AG04449 (cell line): ENCODE measurements at places on chromosomes 2 and 18.

DNA sequence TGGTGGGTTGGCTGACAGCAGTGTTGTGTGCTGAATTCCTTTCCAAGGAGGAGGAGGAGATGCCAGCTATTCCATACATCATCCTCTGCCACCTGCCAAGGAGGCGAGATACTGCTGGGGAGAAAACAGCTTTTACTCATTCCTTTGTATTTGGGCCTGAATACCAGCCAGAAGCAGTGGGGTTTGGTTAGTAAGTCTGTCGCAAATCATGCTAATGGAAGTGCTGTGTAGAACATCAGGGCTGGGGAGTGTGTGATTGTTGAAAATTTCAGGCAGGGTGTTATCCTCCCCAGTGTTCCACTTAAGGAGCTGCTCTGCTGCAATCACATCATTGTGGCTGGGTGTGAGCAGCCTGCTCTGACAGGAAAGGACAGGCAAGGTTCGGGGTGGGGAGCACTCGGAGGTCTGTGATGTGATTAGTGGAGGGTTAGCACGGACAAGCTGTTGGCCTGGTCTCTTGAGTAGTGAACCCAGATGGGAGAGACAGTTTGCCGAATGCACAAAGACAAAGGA, 128.2 kb upstream of the DLX2 start:
- no peak for DNase-seq

- DNase-seq, result no peak
These were observed 503.8 kb upstream of the NRXN1 start for GRCh38 chr2:51535763-51536162.

GRCh38 chr18:51361130-51361860, 163.8 kb upstream of the MEX3C start:
- DNase-seq, result no peak

GRCh38 chr2:134190062-134190806, 63.6 kb upstream of the MGAT5 start:
- no peak for DNase-seq

- DNase-seq, result no peak
These were observed at the start of gene VAMP5 for GRCh38 chr2:85584354-85584856. Gene VAMP5, plus strand, starts transcription at chr2:85584431. Its CDS starts 60 bp downstream, at chr2:85584491.

GRCh38 chr18:66582211-66582610, 21.7 kb downstream of the CDH19 start:
- no peak for DNase-seq

- DNase-seq, result peak; percentile 26
These were observed 112.4 kb upstream of the WDR75 start for GRCh38 chr2:189328848-189329245.

- DNase-seq, result no peak
These were observed 147.9 kb upstream of the SOX11 start for GRCh38 chr2:5544205-5544786.

GRCh38 chr18:74509856-74510769, 13.9 kb downstream of the CNDP2 start:
- DNase-seq, result no peak

GRCh38 chr2:160295519-160296207, 95.6 kb upstream of the ITGB6 start:
- DNase-seq, result no peak

DNA sequence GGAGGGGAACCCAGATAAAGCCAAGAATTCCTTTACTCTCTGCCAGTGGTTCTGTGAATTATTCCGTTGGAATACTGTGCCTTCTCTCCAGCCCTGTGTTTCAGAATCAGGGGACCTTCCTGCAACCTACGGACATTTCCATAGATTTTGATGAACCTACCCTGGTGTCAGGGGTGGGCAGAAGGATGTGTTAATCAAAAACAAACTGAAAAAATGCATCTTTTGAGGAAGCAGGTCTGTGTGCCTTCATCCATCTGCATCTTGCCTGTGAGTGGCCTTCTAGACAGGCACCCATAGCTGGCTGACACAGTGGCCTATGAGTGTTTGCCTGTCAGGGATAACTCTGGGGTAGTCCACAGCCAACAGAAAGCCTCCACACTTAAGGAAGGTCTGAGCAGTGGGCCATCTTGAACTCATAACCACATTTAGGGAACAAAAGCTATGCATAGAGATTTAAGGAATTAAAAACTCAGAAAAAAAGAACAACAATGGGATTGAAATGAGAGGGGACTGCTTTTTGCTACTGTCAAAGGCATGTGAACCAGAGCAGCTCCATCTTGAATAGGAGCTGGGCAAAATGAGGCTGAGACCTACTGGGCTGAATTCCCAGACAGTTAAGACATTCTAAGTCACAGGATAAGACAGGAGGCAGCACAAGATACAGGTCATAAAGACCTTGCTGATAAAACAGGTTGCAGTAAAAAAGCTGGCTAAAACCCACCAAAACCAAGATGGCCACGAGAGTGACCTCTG, 45.9 kb upstream of the ITGA6 start:
- DNase-seq, result no peak

- DNase-seq, result no peak
These were observed 80.0 kb downstream of the MAP4K3 start for GRCh38 chr2:39356922-39357639.
